Naive thymus-derived CD4-positive, alpha-beta T cell (primary cell): ENCODE measurements at places on chromosomes 2 and 18. TPM values are rescaled to one million over a fixed set of nuclear protein-coding genes. Genes with fewer than 3 reads are reported as not detected.

- no peak for DNase-seq
Measured at GRCh38 chr2:166224197-166224596, 96.4 kb upstream of the SCN1A start.

DNA sequence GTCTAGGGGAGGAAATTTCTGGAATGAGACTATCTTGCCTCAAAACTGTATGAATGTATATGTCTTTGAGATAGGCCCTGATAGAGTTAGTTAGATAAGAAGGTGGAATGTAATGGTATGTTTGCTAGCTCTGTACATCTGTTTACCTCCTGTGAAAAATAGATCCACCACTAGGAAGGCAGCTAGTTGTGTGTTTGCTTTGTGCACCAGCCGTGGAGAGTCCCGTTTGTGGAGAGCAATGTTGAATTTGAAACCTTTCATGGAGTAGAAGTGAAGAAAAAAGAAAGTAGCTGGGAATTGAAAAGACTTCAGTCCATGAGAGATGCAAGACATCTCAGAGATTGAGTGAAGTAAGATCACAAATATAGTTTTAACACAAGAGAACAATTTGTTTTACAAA is 25.4 kb downstream of the ASXL3 start:
- no peak for DNase-seq

- no peak for DNase-seq
Measured at GRCh38 chr2:84443477-84443876, 15.6 kb downstream of the SUCLG1 start.

DNA sequence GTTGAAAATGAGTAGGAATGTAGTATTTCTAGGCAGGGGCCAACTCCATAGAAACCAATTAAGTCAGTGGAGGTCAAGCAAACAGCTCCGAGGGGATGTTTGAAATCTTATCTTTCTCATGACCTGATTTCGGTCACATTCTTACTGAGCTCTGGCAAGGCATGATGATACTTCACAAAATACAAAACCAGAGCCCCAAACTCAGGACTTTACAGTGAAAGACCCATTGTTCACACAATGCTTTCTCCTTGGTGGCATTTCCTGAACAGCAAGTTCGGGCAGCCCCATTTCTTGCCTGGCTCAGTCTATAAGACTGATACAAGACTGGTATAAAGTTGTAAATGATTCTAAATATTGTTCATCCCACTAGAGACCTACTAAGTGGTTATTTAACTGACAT is 53.3 kb downstream of the LAMA1 start:
- no peak for DNase-seq

Gene TSPYL6
- total RNA-seq: not detected in 2 replicates

Gene ACKR3
- total RNA-seq: 4.2 and 4.9 TPM in 2 replicates
